Endothelial cell (in vitro differentiated cells): ENCODE measurements at places on chromosomes 2 and 18.

GRCh38 chr2:3299703-3300102 lies 77.9 kb downstream of the EIPR1 start:
- DNase-seq = no peak

GRCh38 chr2:98518101-98518500 lies 73.4 kb downstream of the INPP4A start:
- DNase-seq = peak; percentile 26

GRCh38 chr2:54577035-54577434 lies 120.9 kb downstream of the SPTBN1 start:
- no peak for DNase-seq

DNA sequence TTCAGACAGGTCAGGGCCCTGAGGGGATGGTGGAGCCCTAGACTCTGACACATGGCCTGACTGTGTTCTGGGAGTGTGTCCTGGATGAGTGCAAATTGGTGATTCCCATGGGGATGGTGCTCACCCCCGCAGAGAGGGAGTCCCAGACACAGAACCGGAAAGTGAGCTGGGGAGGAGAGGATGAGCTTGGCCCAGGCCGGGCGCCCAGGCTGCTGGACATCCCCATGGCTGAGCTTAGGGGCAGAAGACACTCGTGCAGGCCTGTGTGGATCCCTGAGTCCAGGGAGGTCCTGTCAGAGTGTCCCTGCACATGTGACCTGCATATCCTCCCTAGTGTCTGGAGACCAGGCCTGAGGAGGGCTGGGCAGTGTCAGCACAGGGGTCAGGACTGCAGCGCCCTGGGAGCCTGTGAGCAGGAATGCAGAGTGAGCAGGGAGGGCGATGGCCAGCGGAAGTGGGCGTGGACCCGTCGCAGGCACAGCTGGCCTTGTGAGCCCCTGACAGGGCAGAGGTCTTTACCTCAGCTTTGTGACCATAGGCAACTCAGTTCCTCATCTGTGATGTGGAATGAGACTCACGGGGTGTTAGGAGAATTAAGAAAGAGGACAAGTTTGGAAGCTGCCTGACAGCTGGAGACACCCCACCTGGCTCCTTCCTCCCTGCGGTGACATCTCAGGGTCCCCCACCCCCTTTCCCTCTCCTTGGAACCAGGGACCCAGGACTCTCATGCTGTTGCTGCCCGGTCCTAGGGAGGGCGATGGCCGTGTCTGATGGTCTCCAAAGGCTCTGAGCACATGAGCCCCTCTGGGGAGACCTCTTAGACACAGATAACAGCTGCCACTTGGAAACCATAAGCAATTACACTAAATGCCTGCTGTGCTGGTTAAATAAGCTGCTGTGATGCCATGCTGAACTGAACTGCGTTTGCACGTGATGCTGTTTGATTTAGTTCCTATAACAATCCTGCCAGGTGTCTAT lies 62.6 kb upstream of the HS6ST1 start:
- no peak for DNase-seq

DNA sequence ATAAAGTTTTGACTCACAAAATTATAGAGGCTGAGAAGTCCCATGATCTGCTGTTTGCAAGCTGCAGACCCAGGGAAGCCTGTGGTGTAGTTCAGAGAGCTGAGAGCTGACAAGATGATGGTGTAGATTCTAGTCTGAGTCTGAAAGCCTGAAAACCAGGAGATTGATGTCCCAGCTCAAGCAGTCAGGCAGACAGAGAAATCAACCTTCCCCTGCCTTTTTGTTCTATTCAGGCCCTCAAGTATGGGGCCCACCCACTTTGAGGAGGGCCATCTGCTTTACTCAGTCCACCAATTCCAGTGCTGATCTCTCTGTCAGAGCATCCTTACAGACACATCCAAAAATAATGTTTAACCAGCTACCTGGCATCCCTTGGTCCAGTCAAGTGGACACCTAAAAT lies 479.6 kb downstream of the STK39 start:
- DNase-seq = no peak

DNA sequence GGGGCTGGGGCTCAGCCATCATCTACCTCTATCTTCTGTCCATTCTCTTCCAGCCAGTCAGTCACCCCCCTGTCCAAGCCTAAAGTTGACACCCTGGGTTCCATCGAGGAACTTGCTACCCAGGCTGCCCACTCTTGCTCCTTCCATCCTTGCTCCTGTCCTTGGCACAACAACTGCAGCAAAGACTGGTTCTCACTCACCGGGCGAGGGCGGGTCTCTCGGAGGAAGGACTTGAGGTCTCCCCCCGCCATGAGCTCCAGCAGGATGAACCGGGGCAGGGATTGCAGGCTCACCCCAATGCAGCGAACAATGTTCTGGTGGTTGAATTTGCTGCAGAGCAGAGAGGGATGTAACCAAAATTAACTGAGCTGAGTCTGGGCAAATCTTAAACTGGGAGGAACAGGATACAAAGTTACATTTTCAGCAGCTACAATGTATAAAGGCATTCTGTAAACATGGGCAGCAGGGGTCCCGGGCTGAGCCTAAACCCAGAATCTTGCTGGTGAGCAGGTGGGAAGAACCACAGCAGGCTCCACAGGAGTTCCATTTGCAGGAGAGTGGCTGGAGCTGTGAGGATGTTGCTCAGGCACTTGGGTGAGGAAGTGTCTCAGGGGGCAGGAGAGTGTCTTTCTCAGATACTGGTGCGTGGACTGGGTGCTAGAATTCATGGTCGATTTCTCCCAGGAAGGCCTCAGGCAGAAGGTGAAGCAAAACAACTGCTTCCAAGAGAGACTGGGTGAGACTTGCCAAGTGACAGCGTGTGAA lies 105.5 kb downstream of the CLIP4 start:
- no peak for DNase-seq

DNA sequence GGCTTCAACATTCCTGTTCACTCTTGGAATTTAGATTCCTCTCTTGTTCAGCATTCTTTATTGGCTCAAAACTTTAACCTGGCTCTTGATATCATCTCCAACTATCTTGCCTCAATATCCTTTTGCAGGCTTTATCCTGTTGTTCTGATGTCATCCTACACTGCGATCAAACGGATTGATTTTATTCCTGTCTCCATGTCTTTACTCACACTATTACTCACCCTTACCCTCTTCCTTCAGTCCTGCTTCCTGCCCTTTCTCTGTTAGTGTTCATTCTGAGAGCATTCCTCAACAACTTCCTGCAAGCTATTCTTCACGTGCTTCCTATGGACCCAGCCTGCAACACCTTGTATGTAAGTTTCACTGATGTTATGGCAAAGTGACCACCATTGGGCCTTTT lies 264.7 kb downstream of the RNF152 start:
- DNase-seq = no peak

GRCh38 chr18:9827793-9828505 lies 57.8 kb upstream of the TXNDC2 start:
- DNase-seq = no peak

GRCh38 chr2:236959876-236960275 lies 125.8 kb upstream of the COPS8 start:
- no peak for DNase-seq

DNA sequence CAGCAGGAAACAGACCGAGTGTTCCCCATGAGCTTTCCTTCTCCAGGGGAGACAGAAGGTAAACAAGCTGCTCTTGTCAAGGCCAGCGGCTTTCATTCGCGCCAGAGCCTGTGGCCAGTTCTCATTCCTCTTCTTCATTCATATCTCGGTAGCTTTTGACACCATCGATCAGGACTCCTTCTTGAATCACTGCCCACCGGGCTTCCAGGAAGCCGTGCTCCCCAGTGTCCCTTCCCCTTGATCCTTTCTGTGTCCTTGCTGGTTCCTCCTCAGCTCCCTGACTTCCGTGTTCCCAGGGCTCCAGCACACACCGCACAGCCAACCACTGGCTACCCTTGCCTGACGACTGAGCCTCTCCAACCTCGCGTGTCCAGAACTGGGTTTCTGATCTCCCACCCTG lies 14.1 kb downstream of the SLC66A3 start:
- no peak for DNase-seq
